ENCODE measurements at places on chromosomes 11 and 22.
A peak's percentile ranks its signal among the peaks of the same experiment; 100 is the strongest.

- no peak for DNase-seq
Measured at GRCh38 chr11:88039476-88040147, 135.6 kb downstream of the RAB38 start.

DNA sequence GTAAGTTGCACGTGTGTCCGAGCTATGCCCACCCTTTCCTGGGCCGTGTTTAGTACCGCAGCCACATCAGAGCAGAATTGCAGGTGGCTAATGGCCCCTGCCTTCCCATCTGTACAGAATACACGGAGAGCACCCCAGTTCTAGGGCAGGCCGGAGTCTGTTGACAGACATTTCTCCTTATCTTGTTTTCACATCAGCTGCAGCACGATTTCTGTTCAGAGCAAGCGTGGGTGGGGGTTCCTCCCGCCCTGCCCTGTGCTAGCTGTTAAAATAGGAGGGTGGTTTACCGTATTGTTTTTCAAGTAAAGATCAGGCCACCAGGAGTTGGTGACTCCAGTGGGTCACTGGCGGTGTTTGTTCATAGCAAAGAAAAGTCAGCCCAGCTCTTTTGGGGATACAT is 41.1 kb downstream of the UBASH3B start:
- no peak for DNase-seq

GRCh38 chr11:73875840-73876239 is 806 bp downstream of the COA4 start:
- DNase-seq, result no peak

DNA sequence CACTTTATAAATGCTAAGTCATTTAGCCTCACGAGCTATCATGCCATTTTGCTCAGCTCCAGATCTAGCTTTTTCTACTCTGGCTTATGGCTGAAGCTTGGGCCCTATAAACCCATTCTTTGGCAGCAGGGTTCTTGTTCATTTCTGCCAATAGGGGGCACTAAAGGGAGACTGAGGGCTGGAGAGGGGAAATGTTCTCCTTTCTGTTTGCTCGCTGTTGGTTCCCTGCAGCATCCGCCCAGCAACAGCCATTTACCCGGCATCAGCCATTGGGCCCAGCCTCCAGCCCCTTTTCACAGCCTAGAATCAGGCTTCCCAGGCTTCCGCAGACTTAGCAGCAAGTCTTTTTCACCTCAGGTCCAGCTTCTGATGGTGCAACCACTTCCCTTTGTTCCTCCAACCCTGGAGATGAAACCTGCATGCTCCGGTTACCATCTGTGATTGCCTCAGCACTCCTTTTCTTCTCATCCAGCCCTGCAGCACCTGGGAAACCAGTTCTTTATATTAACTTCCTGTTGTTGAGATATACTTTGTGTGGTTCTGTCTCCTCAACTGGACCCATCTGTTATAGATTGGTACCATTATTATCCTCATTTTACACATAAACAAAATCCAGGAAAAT is 4.2 kb upstream of the ME3 start:
- DNase-seq, result peak; percentile 23

- no peak for DNase-seq
Measured at GRCh38 chr11:63610604-63611394, 3.4 kb downstream of the PLAAT3 start.

DNA sequence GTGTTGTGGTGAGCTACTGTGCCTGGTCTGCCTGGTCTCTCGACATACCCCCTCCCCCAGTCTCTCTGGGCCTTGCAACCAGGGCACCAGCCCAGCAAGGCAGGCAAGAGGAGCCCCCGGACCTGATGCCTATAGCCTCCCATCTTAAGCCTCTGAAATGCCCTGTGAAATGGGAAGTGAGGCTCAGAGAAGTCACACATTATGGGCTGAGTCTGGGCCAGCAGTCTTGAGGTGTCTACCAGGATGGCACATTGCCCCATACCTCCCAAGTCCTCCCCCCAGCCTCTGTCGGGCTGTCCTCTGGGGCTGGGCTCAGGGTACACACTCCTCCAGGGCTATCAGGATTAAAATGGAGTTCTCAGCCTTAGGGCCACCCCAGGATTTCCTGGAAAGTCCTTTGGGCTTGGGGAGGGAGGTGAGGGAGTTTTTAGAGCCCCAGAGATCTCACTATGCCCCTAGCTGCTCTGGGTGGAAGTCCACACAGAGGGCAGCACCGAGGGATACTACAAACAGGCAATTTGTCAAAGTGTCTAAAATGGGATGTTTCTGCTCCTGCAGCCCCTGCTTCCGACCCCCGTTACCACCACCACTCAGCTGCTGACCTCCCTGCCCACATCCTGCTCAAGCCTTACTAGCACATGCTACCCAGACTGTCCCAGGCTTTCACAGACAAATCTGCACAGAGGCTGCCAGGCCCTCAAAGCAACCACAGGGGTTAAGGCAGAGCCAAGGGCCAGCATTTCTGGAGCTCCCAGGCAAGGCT is 3.1 kb upstream of the SH3BP1 start:
- peak; percentile 68 for DNase-seq

DNA sequence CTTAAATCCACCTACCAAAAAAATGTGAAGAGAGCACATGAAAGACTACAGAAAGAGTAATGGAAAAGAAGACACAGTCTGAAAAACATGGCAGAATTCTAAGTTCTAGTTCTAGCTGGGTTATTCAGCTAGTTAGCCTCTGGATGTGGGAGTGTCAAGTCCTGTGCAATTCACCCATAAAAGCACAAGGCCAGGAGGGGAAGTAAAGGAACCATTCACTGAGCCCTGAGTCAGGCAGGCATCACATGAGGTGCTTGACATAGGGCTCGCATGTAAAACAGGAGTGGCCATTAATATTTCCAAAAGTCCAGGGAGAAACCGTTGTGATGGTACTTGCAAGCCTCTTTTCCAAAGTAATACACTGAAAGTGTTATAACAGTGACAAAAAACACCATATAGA is 103.7 kb downstream of the GAB2 start:
- no peak for DNase-seq

DNA sequence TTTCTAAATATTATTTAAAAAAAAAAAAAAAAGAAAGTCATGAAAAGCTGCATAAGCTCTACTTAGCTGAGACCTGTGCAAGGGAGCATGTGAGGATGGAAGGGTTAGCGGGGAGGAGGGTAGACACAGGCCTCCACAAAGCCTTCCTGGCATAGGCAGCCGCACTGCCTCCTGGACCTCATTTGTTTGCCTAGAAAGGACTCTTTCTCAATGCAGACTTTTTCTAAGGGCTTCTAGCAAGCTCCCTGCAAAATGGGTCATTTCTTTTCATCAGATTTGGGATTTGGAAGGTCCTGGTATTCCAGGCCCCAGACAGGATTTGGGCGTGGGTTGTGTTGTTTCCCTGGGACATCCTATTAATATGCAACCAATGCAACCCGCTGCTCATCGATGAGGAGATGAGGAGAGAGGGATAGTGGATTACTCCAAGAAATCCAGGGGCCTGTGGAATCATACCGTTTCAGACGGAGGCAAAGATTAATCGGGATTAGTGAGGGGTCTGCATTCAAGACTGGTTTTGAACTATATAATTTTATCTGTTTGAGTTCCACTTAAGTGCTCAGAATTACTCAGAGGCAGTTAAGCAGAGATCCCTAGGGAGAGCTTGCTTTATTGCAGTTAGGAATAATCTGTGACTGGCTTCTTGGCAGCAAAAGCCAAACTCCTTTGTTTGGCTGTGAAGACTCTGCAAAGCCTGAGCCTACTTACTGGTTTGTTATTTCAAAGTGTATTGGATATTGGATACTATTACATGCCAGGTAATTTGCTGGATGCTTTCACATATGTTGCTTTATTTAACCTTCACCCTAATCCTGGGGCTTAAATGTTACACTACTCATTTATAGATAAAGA is 106.9 kb upstream of the NAV2 start:
- no peak for DNase-seq

GRCh38 chr11:66950112-66950535 is 8.1 kb downstream of the PC start:
- DNase-seq, result no peak

DNA sequence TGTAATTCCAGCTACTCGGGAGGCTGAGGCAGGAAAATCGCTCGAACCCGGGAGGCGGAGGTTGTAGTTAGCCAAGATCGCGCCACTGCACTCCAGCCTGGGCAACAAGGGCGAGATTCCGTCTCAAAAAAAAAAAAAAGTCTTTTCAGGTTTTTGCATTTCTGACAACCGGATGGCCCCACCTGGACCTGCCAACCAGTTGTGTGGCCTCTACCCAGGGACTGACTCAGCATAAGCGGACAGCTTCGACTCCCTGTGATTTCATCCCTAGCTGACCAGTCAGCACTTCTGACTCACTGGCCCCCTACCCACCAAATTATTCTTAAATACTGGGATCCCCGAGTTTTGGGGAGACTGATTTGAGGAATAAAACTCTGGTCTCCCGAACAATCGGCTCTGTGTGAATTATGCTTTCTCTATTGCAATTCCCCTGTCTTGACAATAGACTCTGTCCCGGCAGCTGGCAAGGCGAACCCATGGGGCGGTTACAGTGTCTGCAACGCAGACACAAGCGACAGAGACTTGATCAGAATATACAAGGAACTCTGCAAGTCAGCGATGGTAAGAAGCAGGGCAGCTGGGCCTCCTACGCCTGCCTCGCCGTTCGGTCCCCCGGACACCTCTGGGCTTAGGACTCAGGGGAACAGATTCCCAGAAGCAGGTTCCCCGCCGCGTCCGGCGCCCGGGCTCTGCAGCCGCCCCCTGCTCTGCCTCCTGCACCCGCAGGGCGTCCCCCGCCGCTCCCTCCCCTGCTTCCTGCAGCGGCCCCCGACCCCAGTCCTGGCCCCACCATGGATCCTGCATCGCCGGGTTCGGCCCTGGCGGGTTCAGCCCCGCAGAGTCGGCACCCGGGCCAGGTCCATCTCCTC is 741 bp upstream of the TALDO1 start:
- DNase-seq, result no peak

DNA sequence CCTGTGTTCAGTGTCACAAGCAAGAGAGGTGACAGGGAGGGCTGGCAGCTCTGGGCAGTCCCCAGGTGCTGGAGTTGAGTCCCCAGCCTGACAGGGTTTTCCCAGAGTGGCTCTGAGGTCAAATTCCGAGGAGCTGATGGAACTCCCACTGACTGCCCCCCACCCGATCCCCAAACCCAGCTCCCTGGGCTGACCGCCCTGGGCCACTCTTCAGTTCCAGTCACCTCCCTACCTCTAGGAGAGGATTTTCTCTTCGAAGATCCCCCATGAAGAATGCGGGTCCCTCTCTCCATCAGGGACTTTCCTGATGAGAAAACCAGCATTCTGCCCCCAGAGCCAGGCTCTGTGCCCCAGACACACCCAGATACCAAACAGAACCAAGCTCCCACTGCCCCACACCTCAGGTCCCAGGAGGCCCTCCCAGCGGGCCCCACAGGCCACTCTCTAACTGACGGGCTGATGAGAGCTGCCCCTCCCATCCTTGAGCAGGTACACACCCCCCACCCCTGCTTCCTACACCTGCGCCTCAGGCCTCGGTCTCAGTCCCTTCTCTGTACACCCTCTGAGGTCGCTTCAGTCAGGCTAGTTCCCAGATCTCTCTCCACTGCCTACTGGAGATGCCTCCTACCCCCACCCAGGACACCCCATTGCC is 12.1 kb upstream of the RAC2 start:
- DNase-seq, result no peak

- no peak for DNase-seq
Measured at GRCh38 chr11:85874265-85874664, 19.1 kb downstream of the CCDC83 start.

DNA sequence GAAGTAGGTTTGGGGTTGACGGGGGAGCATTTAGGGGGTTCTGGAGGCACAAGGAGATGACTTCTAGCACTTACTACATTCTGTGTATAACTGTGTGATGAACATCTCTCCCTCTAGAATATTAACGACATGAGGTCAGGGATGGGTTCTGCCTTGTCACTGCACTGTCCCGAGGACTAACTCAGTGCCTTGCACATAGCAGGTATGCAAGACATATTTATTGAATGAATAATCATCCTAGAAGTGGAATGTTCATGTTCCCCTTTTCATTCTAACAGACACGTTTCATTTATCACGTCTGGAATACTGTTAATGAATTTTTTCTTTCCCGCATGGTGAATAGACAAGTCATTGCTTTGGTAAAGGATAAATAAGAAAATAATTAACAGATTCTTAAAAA is 12.6 kb downstream of the SYT13 start:
- DNase-seq, result no peak

- no peak for DNase-seq
Measured at GRCh38 chr11:102114032-102114431, 3.8 kb downstream of the YAP1 start.

GRCh38 chr11:46674463-46675287 is 25.7 kb downstream of the ARHGAP1 start:
- peak; percentile 86 for DNase-seq

DNA sequence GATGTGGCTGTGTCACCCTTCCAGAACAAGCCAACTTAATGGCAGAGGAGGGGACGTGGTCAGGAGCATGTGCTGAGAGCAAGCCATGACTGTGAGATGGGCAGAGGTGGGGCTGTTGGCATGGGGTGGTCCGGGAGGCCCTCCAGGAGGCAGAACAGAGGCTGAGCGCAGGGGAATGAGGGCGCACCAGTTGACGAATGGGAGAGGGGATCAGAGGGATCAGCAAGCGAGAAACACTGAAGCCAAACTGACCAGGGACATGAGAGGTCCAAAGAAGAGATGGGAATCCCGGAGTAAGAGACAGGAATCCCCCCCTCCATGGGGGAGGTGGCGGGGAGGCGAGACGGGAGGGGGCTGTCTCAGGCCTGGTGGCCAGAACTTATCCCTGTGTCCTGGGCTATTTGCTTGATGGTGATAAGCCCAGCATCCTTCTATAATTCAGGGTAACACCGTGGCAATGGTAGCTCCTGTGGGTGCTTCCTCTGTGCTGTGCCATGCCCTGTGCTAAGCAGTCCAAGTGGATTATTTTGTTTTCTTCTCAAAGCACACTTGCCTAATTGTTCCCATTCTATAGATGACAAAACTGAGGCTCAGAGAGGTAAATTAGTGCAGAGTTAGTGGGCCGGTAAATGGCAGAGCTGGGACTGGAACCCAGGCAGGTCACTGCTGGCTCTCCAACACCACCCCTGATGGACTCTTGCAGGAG is 83.4 kb upstream of the SHISAL1 start:
- no peak for DNase-seq

DNA sequence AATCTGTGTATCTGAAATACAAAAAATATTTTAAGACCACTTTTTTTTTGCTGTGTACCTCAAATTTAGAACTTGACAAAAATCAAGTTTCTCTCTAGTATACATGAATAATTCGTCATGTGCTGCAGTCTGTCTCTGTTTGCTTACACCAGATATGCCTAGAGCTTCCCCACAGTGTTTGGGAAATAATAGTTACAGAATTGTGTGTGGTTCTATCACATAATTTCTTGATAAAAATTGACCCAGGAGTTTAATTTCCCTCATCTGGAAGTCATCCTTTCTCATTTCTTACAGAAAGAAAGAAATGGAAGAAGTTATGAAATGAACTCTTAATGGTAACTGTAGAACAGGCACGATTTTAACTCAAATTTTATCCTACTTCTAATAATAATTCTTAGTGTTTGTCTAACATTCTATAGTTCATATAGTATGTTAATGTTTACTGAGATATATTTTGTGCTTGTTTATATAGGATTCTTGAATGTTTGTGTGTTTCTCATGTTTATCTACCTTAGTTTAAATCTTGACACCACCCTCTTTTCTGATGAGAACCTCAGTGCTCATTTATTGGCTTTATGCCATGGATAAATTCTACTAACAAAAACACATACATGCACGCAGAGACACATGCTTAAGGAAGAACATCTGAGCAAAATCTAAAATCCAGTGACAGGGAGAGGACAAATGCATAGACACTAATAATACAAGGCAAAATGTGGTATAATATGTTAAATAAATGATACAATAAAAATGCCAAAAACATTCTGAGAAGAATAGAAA is 61.4 kb upstream of the CTSC start:
- DNase-seq, result no peak
